ENCODE measurements at places on chromosomes 5 and 9. TPM values are rescaled to one million over a fixed set of nuclear protein-coding genes. Genes with fewer than 3 reads are reported as not detected.

Gene TCF7
- 1.6 TPM for total RNA-seq

Gene ALDOB
- total RNA-seq = not detected

Gene GPX8
- total RNA-seq = 26.1 TPM

Gene RC3H2
- 46.8 TPM for total RNA-seq

Gene ADAMTSL2
- total RNA-seq = 5.5 TPM

Gene CATSPER3
- total RNA-seq = not detected

Gene SGCD
- 56.3 TPM for total RNA-seq

DNA sequence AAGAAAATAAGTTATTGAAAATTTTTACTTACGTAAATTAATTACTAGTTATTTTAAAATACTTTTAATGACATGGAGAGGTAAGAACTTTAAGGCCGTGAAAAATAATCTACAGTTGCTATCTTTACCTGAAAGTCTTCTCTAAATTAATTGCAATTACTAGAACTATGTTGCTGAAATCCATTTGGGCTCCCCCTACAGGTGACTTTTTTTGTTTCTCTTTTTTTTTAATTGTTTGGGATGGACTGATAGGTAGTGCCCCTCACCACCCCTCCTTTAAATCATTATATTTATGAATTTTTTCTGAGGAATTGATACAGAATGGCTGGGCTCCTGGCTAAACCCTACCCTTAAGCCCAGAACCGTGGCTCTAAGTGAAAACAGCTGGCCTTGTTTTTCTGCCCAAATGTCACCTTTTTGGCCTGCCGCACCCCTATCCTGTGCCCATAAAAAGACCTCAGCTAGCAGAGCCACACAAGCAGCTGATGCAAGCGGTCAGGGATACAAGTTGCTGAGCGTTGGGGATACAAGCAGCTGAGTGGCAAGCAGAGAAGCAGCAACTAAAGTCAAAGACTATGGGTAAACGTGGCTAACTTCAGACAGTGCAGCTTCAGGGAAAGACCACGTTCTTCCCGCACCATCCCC is 315.2 kb upstream of the ACO1 start:
- no peak for DNase-seq

DNA sequence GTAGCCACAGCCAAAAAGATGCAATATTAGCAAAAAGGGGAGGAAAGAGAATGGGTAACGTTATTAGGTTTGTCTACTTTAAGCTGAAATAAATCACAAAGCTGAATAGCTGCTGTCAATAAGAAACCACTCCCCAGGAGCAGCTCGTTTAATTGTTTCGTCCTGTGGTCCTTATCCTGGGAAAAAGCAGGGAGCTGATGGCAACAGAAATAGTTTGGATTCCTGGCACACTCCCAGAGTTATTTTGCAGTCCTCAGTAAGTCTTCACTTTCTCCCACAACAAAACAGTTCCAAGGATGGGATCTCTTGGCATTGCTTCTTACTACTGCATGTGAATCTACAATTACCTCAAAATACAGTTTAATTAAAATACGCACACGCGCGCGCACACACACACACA is 28.8 kb downstream of the FRMD3 start:
- no peak for DNase-seq

GRCh38 chr5:343461-344401 is 22.2 kb downstream of the AHRR start:
- DNase-seq = no peak

DNA sequence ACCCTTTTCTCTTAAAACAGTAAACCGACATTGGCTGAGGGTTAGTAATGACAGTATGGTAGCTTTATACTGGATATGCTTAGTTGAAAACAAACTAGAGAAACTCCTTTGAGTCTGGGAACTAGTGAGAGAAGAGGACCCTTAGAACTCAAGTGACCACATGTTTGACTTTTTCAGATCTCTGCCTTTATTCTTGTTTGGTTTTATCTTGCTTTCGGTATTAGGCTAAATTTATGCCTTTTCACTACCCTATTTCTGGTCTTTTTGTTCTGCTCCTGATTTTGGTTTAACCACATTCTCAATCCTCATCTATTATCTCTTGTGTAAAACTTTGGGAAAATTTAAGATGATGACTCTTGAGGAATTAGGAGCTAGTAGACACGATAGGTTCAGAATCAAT is 11.0 kb downstream of the SNAPC3 start:
- DNase-seq = no peak

DNA sequence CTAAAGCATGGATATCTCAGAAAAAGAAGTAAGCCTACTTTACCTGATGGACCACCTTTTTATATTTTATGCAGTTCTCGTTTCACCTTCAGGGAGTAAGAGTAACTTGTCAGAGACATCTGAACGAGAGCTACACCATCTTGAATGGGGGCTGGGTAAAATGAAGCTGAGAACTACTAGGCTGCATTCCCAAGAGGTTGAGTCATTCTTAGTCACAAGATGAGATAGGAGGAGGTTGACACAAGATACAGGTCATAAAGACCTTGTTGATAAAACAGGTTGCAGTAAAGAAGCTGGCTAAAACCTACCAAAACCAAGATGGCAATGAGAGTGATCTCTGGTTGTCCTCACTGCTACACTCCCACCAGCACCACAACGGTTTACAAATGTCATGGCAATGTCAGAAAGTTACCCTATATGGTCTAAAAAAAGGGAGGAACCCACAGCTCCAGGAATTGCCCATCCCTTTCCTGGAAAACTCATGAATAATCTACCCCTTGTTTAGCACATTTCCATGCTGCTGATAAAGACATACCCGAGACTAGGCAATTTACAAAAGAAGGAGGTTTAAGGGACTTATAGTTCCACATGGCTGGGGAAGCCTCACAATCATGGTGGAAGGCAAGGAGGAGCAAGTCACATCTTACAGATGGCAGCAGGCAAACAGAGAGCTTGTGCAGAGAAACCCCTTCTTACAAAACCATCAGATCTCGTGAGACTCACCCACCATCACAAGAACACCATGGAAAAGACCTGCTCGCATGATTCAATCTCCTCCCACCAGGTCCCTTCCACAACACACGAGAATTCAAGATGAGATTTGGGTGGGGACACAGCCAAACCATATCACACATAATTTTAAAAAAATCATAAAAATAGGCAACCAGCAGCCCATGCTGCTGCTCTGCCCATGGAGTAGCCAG is 62.5 kb downstream of the GIN1 start:
- no peak for DNase-seq

GRCh38 chr9:99181206-99181605 is 40.5 kb downstream of the ALG2 start:
- DNase-seq = no peak

GRCh38 chr5:107092695-107093094 is 578.0 kb downstream of the EFNA5 start:
- DNase-seq = no peak

DNA sequence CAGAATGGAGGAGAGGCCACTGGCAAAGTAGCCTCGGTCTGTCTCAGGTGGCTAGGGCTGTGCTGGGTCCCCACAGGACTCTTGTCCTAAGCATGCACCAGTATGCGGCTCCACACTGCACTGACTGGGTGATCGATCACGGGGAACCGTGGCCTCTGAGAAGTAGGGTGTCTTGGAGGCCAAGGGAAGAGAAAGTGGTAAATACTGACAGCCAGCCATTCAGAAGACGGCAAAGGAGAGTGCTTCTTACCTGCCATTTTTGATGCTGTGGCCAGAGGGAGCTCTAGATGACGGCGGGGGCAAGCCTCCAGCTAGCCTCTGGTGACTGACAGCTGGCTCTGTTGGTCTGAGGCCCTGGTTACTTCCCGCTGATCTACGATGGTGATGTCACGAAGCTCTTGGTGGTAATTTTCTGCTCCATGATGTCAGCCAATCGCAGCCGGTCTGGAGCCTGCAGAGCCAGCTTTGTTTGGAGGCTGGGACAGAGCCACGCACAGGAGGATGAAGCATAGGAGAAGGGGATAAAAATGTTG is 40.4 kb upstream of the GADD45G start:
- peak; percentile 47 for DNase-seq

DNA sequence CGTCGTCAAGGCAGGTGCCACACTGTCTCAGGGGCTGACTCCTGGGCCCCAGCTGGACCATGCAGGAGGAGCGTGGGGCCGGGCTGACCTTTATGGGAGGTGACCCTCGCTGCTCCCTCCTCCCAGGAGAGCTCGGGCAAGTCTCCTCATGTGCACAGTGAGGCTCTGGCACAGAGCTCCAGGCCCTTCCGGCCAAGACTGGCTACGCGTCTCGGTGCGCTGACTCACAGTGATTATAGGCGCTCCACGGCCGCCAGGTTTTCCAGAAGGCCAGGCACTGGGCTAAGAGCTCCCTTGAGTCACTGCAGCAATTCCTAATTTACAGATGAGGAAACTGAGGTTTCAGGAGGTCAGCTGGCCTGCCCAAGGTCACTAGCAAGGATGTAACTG is 47.4 kb downstream of the VAV2 start:
- peak; percentile 93 for DNase-seq

DNA sequence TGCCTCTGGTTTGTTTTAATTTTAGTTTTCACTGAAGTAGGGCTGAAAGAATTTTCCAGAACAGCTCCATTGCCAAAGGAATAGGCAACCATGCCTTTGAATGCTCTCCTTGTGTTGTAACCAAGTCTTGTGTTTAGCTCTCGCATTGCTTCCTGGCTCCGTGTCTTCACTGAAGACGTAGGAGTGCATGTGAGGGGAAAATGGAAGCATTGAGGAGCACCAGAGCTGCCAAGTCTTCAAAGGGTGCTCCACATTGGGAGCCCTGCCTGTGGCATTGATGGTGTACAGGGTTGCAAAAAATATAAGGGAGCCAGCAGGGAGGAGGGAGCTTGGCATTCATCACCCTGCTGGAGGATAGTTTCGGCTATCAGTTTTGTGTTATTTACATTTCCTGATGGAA is 86.6 kb downstream of the NTRK2 start:
- no peak for DNase-seq

DNA sequence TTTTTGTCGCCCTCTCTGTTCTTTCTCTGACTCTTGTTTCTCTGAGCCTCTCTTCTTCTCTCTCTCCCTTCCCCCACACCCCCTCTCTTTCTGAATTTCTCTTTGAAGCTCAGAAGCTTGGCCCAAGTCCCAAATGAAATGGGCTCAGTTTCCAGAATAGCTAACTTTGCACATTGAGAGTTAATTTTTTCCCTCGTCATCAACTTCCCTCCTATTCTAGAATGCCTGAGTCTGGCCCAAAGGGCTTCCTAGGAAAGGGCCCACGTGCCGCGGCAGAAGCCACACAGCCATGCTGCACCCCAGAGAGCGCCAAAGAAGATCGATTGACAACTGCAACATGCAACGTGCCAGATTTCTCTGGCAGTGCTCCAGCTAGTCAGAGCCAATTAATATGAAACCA is 588.8 kb upstream of the KLF4 start:
- DNase-seq = no peak

GRCh38 chr5:6745706-6746222 is 32.5 kb downstream of the TENT4A start:
- DNase-seq = no peak

DNA sequence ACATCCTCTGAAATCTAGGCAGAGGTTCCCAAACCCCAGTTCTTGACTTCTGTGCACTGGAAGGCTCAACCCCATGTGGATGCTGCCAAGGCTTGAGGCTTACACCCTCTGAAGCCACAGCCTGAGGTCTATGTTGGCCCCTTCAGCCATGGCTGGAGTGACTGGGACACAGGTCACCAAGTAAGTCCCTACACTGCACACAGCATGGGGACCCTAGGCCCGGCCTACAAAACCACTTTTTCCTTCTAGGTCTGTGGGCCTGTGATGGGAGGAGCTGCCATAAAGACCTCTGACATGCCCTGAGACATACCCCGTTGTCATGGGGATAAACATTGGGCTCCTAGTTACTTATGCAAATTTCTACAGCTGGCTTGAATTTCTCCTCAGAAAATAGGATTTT is 418.8 kb upstream of the CCNH start:
- DNase-seq = no peak
